Hematopoietic multipotent progenitor cell treated with erythropoietin and hydrocortisone succinate and interleukin-3 and kit ligand, for 17 days (in vitro differentiated cells): ENCODE measurements at places on chromosomes 6 and 20.

DNA sequence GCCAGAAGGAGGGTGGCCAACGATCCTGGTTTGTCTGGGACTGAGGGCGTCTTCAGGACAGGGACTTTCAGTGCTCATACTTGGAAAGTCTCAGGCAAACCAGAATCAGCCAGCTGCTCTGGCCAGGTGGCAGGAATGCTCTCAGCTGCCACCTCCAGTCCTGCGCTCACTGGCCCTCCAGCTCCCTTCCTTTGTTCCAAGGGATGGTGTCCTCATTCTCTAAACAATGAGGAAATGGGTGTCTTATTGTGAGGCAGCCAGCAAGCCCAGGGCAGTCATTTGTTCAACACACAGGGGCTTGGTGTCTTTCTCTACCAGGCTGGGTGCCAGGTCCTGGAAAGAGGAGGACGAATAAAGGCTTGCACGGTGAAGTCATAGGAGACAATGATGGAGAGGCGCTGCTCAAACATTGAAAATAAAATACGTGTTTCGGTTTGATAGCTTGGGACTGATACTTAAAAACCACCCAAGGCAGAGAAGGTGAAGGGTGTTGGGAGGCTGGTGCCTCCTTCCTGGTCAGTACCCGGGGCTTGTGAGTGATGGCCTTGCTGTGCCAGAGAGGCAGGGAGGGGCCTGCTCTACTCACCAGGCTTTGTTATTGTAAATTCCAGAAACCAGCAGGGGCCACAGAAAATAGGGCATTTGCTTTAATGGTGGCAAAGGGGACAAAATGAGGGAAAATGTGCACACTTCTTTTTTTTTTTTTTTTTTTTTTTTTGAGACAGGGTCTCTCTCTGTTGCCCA is 11.3 kb upstream of the TMEM181 start:
- no peak for DNase-seq

GRCh38 chr20:12355185-12355584 is 437.5 kb downstream of the BTBD3 start:
- DNase-seq: no peak

- no peak for DNase-seq
These were observed 431.5 kb upstream of the ARID1B start for GRCh38 chr6:156345700-156346099.

- DNase-seq: no peak
These were observed 3.7 kb downstream of the FLRT3 start for GRCh38 chr20:14333721-14334120.

DNA sequence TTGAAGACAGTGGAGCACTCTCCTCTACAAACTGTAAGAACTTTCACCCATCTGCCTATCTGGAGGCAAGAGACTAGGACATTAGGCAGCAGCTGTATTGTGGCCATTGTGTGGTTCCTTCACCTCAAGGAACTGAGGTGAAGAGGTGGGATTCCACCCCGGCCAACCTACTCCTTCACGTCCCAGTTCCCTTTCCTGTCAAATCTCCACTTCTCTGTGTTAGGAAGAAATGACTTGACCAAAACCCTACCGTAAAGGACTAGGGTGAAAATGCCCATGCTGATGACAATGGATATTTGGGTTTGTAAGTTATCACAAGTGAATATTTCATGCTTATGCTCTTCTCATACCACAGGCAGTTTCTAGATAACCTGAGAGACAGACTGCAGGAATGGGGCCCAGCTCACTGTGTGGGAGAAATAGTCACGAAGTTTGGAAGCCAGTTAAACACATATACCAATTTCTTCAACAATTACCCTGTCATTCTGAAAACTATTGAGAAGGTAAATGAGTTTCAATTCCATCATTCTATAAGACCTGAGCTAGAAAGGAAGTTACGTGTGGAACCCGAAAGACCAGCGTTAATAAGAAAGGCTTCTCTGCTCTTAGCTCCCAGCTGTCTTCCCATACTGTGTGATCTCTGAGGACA is 86.6 kb downstream of the ECT2L start:
- no peak for DNase-seq

- no peak for DNase-seq
These were observed 81.9 kb downstream of the ANKS1A start for GRCh38 chr6:34970957-34971356.

- no peak for DNase-seq
These were observed 52.2 kb downstream of the FKBP1C start for GRCh38 chr6:63263444-63263843.

DNA sequence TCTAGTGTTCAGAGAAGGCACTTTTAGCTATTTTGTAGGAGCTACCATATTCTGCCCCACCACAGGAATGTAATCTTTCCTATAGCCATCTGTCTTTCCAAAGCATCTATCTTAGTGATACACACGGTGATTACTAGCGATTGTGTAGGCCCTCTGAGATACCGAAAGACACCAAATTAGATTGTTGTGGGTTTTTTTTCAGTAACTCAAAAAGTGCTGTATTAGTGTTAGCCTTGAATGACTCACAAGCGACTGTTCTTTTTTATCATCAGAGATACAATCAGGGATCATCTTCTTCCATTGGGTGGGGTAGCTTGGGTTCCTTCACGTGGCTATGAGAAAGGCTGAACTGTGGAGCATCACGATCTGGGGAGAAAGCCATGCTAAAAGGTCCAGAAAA is 160.2 kb downstream of the MTFR2 start:
- no peak for DNase-seq

DNA sequence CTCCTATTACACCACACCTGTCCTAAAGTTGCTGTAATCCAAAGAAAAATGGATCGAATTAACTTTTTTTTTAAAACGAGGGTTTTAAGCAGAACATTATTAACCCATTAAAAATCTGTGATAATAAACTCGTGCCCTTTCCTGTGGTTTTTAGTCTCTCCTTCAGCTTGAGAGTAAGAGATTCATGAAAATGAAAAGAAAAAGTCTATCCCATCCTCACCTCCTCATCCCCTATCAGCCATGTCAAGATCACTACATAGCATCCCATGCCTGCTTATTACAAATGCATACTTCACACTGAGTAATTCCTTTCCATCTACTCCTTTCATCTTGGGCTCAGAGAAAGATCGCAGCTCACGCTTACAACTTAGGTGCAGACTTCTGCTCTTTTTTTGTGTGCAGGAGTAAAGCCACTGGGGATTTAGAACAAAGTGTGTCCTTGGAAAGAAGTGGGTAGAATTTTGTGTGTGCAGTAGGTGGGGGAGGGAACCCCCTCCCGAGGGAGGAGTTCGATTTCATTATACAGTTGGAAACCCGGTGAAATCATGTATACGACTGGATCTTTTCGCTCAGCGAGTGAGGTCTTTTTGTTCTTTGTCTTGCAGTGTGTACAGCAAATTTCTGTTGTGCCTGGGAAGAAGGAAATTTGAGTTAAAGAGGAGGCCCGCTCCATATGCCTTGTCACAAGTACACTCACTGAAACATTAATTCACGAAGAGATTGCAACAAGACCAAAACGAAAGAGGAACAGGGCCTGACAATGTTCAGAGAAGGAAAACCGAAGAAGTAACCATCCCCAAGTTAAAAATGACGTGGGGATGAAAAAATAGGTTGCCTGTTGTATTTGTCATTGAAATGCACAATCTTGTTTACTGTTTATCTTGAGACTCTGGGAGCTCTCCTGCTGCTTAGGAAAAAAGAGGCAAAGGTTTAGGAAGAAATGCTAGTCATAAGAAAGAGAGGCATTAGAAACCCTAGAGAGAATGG is 146.5 kb upstream of the ZNF217 start:
- DNase-seq: no peak

DNA sequence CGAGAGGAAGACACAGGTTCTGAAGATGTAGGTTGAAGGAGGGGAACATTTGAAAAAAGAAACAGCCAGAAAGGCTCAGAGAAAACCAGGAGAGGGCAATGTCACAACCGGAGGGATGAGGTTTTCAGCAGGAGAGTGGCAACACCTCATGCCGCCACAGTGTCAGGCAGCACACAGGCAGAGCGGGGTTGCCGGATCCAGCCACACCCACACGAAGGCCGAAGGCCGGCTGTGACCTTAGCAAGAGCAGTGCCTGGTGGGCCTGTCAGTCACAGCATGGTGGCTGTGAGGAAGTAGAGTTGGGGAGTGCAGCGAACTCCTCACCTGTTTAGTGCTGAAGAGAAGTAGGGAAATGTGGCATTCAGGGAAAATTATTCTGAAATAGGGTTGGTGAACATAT is 14.0 kb downstream of the HDDC2 start:
- no peak for DNase-seq

- peak; percentile 98 for DNase-seq
These were observed 73.9 kb downstream of the OR2B2 start for GRCh38 chr6:27838058-27838944.

DNA sequence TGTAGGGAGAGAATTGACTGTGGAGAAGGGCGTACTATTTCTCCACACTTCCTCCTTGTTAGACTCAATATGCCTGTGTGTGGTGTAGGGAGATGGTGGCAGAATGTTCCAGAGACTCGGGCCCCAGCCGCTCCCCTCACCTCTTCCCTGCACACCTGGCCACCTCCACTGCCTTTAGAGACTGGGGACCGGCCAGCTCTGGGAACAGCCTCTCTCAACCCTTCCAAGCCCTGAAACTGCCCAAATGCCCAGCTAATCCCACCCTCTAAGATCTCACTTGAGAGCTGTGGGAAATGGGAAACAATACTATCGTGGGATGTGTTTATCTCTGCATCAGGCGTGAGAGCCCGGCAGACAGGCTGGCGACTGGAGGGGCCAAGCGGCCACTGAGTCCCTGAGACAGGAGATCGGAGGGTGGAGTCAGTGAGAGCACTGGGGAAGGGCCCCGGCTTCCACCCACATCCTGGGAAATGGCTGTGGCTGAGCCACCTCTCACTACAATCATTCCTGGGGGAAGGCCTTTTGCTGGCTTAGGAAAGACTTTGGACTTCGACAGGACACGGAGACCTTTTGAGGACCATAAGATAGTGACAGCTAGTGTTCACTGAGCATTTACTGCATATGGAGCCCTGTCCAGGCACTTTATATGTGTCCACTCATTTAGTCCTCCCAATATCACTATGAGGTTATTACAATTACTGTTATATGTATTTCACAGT is 31.0 kb upstream of the MRPS18A start:
- DNase-seq: no peak
